Stimulated activated effector memory CD8-positive, alpha-beta T cell treated with anti-CD3 and anti-CD28 coated beads, Interleukin-12 subunit alpha, Interleukin-12 subunit beta, amount 100 ng/mL, for 72 hours (primary cell): ENCODE measurements at places on chromosomes 3 and 15.
A peak's percentile ranks its signal among the peaks of the same experiment; 100 is the strongest.

GRCh38 chr3:31448035-31448881, 84.5 kb upstream of the STT3B start:
- DNase-seq = no peak

- no peak for DNase-seq
These were observed 530 bp upstream of the TUBGCP5 start for GRCh38 chr15:23039917-23040281.

GRCh38 chr15:25709437-25710159, 153.5 kb downstream of the ATP10A start:
- DNase-seq = no peak

- DNase-seq = no peak
These were observed 26.2 kb upstream of the COMMD4 start for GRCh38 chr15:75309711-75310110.

DNA sequence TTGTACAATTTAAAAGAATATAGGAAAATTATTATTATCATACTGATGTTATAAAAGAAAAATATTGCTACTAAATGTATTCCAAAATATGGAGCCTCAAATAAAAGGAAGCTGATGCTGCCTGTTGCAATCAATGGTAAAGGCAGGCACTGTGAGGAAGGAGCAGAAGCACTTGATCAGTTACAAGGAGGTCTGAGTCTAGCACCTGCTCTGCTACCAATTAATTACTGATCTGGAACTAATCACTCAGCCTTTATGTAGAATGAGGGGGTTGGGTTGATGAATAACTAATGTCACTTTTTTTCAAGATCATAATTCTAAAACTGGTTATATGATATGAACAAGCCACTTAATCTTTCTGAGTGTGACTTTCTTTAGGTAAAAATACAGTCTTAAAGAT, 5.5 kb downstream of the ADGRG7 start:
- no peak for DNase-seq

DNA sequence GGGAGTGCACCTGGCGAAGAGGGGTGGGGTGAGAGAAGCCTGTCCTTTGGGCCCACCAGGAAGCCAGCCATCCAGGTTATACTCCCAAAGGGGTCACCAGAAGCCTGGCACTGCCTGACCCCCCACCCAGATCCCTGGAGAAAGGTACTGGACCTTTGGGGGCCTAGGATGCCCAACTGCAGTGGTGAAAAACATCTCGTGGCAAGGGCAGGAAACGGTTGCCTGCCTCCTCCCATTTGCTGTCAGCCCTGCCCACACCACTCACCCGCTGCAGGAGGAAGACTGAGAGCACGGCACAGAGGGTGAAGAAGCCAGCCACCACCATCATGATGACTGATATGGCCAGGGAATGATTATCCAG, 2.2 kb upstream of the ULK3 start:
- peak; percentile 34 for DNase-seq

DNA sequence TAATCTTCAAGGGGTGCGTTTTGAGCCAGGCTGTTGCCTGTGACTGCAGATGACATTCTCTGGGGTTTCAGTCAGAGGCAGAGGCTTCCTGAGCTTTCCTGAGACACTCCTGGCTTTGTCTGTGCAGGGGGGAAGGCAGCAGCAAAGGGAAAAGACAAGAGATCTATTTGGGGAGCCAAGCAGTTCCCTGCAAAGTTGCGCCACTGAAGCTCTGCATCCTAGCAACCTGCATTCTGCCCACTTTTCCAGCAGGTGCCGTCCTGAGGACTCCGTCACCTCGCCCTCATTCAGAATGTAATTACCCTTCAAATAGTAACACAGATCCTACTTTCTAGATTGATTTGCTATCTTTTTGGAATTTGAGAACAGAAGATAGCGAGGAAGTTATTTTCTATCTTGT, 1.9 kb upstream of the TMEM158 start:
- no peak for DNase-seq

- DNase-seq = no peak
These were observed 267.2 kb downstream of the MFSD1 start for GRCh38 chr3:159069091-159069490.

DNA sequence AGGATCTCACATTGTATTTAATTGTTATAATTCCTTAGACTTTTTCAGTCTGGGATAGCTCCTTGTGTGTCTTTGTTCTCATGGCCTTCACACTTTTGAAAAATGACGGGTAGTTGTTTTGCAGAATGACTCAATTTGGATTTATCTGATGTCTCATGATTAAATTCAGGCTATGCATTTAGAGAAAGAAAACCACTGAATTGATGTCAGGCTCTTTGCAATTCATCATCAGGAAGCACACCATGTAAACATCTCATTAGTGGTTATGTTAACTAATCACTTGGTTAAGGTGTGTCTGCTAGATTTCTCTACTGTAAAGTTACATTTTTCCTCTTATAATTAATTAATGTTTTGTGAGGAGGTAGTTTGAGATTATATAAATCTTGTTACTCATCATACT, 8.0 kb upstream of the SLC22A13 start:
- no peak for DNase-seq

DNA sequence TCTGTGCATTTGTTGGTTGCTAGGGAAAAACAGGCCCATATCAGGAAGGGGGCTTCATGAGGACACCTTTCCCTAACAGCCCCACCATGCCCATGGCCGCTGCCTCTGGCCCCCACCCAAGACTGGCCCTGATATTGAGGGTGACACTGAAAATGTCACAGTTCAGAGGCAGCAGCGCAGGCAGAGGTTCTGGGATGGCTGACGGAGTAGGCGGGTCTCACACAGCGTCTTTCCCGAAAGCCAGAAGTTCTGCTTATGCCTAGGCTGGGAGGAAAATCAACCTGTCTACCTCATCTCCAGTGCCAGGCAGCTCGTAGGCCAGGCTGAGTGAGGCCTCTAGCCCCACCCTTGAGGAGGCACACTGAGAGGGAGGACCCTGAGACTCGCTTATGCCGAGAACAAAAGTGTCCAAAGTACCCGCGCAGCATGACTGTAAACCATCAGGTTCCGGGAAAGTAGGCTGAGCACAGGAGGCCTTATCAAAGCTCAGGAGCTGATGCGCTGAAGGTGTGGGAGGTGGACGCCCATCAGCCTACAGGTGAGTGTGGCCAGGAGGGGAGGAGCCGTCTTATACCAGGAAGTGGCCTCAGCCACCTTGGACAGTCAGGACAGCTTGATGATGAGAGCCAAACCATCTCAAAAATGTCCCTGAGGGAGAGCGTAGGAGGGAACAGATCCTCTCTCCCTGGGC, 27.5 kb downstream of the GRAMD2A start:
- DNase-seq = no peak

DNA sequence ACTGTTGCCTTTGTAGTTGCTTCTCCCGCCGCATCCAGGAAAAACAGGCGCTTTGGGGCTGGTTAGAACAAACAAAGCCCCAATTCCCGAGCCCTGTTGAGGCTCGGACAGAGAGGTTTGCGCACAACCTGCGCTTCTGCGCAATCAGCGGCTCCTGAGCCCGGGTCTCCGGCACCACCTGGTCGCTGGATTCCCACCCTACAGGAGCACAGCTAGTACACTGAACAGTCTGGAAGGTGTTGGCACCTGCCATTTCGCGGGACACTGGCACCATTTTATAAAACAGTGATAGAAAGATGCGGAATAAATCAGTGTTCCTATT, 13.8 kb downstream of the ZIC4 start:
- DNase-seq = no peak

GRCh38 chr3:168952551-168952950, 711.0 kb downstream of the MECOM start:
- DNase-seq = no peak

DNA sequence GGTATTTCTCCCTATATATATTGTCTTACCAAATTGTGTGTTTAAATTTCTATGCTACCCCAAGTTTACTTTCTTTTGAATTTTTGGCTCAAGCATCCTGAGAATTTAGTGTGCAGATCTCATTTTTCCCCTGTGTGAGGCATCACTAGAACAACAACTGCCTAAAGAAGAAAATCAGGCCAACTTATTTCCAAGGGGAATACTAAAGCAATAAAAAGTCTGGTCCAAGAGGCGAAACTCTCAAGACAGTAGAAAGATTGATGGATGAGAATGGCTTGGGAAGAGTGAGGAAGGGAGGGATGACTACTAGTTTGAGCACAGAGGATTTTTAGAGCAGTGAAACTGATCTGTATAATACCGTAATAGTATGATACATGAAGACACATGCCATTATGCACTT, 86.3 kb upstream of the CFAP20DC start:
- DNase-seq = no peak

- DNase-seq = no peak
These were observed 139.1 kb upstream of the LRIG1 start for GRCh38 chr3:66639809-66640356.

- no peak for DNase-seq
These were observed 177.6 kb upstream of the UBE3A start for GRCh38 chr15:25616471-25616870.

- no peak for DNase-seq
These were observed 9.9 kb downstream of the MYD88 start for GRCh38 chr3:38148311-38148882.

DNA sequence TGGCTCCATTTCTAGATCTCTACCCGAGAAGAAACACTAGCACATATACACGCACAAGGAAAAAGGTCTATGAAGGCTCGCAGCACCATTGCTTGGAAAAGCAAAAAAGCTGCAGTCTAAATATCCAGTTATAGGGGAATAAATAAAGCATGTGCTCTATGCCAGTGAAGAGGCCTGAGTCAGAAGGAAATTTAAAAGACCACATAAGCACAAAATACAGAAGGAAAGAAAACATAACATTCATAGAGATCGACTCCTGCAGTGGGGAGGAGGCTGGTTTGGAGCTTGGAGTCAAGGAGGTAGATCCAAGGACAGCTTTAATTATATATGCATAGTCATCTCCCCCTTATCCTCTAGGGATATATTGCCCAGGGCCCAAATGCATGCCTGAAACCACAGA, 114.4 kb downstream of the PDZRN3 start:
- no peak for DNase-seq

GRCh38 chr15:65773386-65774111, 18.5 kb downstream of the DENND4A start:
- no peak for DNase-seq

DNA sequence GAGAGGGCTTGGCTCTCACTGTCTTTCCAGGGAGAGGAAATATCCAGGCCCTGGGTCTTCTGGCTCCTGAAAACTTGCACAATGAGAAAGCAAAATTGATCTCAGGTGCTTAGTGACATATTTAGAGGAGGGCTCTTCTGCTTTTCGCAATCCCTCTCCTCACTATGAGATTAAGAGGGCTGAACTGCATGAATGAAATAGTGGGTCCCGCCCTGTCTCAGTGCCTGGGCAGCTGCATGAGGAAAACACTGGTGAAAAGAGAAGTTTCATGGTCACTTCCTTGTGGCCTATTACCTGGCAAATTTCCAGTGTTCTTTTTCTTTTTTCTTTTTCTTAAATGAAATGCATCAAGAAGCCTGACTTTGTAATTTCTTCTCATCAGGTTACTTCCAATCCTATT, 73.5 kb downstream of the TRAK1 start:
- DNase-seq = no peak

- DNase-seq = no peak
These were observed 304.0 kb downstream of the CACNA2D3 start for GRCh38 chr3:54426381-54426780.

DNA sequence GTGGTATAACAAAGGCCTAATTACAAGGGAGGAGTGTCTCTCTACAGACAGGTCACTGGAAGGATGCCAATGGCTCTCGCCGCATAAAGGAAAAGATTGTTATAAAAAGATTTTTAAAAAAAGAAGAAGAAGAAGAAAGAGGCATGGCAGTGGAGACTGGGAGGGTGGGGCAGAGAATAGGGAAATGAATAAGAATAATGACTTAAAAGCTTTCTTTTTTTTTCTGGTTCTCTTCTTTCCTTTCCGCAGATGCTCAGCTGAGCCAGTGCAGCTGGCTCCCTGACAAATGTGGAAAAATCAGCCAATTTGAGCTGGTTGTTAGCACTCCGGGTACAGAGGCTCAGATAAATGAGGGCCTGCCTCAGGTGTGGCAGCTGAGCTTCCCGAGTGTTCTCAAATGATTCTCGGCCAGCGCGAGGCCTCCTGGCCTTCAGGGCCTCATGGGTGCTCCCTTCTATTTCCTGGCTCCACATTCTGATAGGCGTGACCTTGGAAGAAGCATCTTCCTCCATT, 234.1 kb downstream of the RORA start:
- no peak for DNase-seq

- no peak for DNase-seq
These were observed 67.2 kb downstream of the SQOR start for GRCh38 chr15:45702041-45702440.

- no peak for DNase-seq
These were observed 36.7 kb downstream of the ABTB1 start for GRCh38 chr3:127709320-127710060.

DNA sequence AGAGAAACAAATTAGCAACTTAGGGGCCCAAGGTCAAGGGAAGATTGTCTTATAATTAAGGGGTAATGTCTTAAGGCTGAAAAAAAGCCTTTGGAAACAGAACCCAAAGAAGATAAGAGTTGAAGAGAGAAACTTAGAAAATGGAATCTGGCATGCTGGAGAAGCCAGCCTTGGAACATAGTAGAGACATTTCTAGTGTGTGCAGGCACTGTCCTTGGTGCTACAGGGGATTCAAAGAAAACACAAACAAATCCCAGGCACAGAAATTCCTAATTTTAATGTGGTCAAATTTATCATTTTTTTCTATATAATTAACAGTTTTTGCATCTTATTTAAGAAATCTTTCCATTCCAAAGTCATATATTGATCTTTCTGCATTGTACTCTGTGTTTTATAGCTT, 89.4 kb downstream of the NR1D2 start:
- DNase-seq = no peak

GRCh38 chr3:122916084-122916483, 111.5 kb downstream of the SEMA5B start:
- DNase-seq = no peak

- no peak for DNase-seq
These were observed 22.3 kb downstream of the GRM2 start for GRCh38 chr3:51729042-51729633.

DNA sequence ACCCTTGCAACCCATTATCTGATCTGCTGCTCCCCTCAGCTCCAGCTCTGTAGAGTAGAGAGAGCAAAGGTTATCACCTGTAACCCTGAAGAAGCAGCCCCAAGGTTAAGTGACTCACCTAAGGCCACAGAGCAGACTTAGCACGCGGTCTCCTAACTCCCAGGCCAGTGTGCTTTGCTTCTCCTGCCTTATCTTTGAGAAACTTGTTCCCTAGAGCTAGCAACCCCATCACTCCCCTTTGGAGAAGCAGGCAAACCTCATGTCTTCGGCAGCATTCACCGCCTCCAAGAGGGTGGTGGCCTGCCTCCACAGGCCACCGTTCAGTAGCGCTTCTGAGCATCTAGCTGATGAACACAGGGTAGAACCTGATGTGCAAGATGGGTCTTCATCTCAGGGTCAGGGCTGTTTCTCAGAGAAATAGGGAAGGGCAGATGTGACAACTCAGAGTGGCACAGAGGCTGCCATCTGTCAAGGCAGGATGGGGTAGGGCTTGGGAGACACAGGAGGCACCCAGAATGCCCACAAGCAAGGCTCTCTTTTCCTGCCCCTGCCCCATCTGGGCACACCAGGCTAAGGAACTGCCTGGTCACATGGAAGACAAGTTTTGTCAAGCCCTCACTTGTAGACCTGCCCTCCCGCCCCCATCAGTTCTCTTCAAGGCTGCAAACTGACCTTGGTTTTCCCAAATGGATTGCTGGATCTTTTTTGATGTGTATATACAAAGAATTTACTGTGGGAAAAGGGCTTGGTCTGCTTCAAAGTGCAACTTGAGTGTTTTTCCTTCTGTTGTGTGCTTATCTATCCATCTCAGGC, 34.9 kb upstream of the CLK3 start:
- DNase-seq = no peak
